Trophoblast cell (in vitro differentiated cells and primary cell): ENCODE measurements at places on chromosomes 2 and 18.

DNA sequence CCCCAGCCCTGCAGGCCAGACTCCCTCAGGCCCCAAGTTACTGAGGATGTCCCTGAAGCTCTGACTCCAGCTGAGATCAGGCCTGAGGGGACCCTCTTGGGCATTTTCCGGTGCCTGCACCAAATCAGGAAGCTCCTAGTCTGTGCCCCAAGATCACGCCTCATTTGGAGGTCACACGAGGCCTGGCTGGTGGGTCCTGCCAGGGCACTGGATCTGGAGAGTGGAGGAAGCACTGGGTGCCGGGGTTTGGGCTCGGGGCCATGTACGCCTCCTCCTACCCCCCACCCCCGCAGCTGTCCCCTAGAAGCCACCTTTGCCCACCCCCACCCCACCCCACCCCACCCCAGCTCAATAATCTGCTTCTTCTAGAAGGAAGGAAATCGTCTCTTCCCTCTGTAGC lies 16.2 kb downstream of the SH2D6 start:
- DNase-seq, result no peak

DNA sequence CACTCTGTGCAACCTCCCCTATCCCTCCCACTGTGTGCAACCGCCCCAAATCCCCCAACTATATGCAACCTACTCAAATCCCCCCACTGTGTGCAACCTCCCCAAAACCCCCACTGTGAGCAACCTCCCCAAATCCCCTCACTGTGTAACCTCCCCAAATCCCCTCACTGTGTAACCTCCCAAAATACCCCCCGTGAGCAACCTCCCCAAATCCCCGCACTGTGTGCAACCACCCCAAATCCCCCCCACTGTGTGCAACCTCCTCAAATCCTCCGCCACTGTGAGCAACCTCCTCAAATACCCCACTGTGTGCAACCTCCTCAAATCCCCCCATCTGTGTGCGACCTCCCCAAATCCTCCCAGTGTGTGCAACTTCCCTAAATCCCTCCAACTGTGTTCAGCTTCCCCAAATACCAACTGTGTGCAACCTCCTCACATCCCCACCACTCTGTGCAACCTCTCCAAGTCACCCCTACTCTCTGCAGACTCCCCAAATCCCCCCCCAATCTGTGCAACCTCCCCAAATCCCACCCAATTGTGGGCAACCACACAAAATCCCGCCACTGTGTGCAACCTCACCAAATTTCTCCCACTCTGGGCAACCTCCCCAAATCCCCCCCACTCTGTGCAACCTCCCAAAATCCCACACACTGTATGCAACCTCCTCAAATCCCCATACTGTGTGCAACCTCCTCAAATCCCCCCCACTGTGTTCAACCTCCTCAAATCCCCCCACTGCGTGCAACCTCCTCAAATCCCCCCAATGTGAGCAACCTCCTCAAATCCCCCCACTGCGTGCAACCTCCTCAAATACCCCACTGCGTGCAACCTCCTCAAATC lies 114.1 kb downstream of the TPO start:
- DNase-seq, result no peak

- peak; percentile 1 for DNase-seq
Measured at GRCh38 chr2:141380008-141380979, 750.5 kb downstream of the LRP1B start.

- no peak for DNase-seq
Measured at GRCh38 chr2:43100883-43101662, 125.3 kb downstream of the ZFP36L2 start.

- DNase-seq, result no peak
Measured at GRCh38 chr2:133438026-133438425, 130.2 kb downstream of the NCKAP5 start.

DNA sequence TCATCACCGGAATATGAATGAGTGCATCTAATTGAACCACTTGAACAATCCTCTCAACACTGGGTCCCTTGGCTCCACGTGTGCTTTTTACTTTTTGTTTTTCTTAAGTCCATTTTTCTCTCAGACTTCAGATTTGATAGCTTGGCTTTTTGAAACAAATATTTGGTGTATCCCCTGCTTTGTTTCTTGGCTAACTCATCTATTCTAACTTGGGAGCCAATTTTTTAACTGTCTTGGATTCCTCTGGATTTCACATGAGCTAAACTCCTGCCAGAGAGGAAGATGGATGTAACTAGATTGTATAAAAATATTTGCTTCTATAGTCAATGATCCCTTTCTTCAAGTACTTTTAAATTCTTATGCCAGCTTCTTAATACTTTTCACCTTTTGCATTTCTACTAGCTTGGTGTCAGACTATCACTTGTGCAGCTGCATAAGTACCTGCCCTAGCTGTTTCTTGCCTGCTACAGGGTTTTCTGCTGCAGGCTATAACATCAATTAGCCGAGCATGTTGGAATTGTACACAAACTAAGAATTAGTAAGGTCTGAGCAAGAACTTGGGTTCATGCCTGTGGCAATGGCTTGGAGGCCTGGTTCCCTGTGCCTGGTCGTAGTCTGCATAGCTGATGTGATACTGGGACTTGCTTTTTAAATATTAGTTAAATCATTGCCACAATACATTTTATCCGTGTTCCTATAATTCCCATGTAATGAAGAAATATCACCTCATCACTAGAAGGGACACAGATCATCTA lies 281.5 kb downstream of the EN1 start:
- DNase-seq, result no peak

GRCh38 chr18:58314284-58314683 lies 270.3 kb downstream of the NEDD4L start:
- DNase-seq, result peak; percentile 83

- no peak for DNase-seq
Measured at GRCh38 chr2:43110442-43110871, 115.9 kb downstream of the ZFP36L2 start.

DNA sequence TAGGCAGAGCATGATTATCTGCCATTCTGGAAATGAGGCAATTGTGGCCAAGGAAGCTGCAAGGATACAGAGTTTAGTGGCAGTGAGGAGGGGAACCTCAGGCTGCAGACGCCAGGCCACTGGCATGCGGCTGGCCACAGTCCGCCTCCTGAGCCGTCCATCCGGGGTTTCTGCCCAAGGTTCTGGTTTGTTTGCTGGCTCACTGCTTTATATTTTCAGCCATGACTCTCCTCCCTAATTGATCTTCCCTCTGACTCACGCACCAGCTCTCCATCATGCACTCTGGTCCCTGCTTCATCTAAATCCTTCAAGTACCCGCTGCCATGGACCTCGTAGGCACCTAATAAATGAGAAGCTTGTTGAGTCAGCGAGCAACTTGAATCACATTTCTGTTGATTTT lies 107.8 kb upstream of the REV1 start:
- no peak for DNase-seq

GRCh38 chr18:11747731-11748130 lies 58.7 kb downstream of the GNAL start:
- no peak for DNase-seq

GRCh38 chr18:34153711-34154110 lies 71.0 kb downstream of the NOL4 start:
- DNase-seq, result no peak

GRCh38 chr2:181152226-181152625 lies 171.8 kb downstream of the UBE2E3 start:
- no peak for DNase-seq

DNA sequence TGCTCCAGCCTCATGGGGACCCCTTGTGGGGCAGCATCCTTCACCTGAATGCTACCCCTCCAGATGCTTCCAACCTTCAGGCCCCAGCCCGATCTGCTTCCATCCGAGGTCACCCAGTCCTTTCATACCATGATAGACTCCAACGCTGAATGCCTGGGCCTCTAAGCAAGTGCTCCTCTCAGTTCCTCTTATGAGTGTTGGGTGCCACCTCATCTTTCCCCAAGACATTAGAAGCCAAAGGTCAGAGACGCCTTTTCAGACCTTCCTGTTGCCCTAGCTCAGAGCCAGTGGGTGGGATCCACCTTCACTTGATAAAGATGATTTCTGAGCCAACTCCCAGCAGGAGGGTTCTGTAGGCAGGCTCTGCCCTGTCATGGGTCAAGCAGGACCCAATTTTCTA lies 174.5 kb upstream of the MGAT5 start:
- DNase-seq, result no peak

- DNase-seq, result no peak
Measured at GRCh38 chr2:190682168-190682567, 33.3 kb downstream of the NAB1 start.

DNA sequence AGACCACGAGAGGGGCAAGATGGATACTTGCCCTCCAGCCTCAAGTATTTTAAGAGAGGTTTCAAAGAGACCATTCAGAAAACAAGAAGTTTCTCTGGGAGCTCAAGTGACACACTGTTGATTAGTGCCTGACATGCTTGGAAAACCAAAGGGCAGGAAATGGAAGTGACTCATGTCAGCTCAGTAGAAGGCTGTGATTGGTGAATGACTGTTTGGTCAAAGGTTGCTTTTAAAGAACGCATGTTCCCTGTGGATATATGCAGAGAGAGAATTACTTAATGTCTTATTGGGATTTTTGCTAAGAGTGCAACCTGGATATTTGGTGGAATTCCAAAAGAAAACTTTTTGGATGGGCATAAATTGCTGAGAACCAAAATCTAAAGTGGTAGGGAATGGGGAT lies 549.9 kb downstream of the XIRP2 start:
- DNase-seq, result no peak

GRCh38 chr2:69601179-69601612 lies 42.3 kb downstream of the AAK1 start:
- peak; percentile 83 for DNase-seq

DNA sequence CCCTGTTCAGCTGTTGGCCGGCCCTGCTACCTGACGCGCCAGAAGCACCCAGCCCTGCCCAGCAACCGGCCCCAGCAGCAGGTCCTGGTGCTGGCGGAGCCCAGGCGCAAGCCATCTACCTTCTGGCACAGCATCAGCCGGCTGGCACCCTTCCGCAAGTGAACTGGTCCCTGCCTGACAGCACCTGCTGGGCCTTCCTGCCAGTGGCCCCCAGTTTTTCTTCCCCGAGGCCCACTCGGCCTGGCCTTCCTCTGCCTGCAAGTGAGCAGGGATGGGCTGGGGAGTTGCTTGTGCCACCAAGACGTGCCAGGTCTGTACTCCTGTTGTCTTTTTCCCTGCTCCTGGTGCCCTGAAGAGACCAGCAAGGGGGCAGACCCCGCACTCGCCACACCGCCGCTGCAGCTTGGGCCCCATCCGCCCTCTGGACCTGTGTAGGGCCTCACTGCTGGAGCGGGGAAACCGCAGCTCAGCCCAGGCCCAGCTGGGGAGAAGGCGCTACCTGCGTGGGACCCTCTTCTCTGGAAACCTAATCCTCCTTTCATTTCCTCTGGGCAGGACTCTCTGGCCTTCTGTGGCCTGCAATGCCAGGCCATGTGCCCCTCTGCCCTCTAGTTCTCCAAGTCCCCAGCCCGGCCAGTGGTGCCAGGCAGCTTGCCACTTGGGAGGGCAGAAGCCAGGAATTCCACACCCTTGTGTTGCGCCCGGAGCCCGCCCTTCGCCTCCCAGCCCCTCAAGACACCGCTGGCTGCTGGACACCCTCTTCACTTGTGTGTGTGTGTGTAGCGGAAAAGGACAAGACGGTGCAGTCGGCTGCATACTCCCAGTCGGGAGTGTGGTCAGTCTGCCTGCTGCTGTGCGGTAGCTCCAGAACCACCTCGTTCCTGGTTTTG lies 47.0 kb downstream of the FAM168B start:
- no peak for DNase-seq

- DNase-seq, result no peak
Measured at GRCh38 chr2:55490554-55490953, 29.0 kb upstream of the CFAP36 start.

DNA sequence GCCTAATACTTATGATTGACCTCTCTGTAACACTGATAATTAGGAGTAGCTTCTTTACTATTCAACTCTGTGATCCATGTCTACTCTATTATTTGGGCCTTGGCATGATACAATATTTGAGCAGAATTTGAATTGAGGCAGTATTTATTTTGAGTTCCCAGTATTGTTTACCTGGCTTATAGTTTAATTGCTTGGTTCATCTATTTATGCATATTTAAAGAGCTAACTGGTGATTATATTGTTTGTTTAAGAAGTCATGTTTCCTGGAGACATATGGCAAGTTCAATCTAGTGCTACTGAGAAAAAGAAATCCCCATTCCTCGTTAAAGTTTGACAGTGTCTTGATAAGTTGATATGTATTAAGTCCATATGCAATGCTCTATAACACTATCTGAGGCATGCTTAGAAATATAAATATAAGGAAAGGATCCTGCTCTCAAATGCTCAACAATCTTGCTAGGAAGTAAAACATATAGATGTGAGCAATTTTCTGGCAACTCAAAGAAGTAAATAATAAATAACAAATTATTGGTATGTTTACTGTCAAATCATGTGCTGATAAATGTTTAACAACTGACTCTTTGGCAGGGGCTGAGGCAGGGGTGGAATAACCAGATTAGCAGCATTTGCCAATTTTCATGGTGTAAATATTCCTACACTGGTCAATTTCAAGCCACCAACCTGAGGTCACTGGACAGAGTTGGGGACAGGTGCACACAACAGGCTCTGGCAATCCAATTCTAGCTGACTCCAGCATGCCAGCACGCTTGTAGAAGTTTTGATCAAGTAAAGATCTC lies 430.2 kb upstream of the PIK3C3 start:
- no peak for DNase-seq

GRCh38 chr2:176978921-176979320 lies 233.7 kb upstream of the HNRNPA3 start:
- DNase-seq, result no peak

DNA sequence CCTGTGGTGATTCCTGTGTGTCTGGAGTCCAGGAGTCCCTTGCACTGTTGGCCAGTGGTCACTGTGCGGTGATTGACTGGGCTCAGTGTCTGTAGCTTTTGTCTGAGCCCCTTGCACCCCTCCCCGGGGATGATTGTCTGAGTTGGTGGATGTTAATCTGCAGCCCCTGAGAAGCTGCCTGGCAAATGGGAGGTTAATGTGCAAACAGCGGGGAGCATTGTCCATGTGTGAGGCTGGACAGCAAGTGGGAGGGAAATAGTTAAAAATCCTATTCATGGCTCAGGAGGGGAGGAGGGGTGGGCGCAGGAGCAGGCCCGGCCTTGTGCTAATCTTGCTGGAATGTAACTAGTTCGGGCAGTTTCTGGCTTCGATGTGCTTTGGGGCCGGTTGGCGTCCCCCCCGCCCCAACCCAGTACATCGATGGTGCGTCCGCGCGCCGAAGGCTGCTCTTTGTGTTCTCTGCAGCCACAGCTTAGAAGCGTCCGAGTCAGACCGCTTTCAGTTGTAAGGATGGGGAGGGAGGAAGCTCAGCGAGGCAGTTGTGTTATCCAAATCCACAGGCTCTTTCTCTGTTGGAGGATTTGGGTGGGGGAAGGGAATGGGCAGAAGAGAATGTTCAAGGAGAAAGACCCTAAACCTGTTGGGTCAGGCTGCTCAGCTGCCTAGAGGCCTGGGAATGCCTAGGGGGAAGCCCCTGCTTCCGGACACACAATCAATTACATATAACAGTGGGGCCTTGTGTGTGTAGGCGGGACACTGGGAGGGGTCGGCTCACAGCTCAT lies 71.8 kb downstream of the TGOLN2 start:
- no peak for DNase-seq

- no peak for DNase-seq
Measured at GRCh38 chr18:37547196-37547827, 18.3 kb downstream of the CELF4 start.

GRCh38 chr2:61456070-61456745 lies 14.7 kb downstream of the USP34 start:
- DNase-seq, result no peak
